ENCODE measurements at places on chromosomes 16 and 17. TPM values are rescaled to one million over a fixed set of nuclear protein-coding genes. Genes with fewer than 3 reads are reported as not detected.

VPS35L gene
- 26.5 TPM for total RNA-seq

MYH8 gene
- total RNA-seq = not detected

SPNS3 gene
- 3.4 TPM for total RNA-seq

ABCC11 gene
- total RNA-seq = 0.16 TPM

SMTNL2 gene
- total RNA-seq = not detected

GALR2 gene
- total RNA-seq = 2.4 TPM

MSLN gene
- total RNA-seq = not detected

MYADML2 gene
- not detected for total RNA-seq

DBNDD1 gene
- 1.2 TPM for total RNA-seq

KRTAP9-8 gene
- total RNA-seq = not detected

ADAD2 gene
- total RNA-seq = not detected

HOXB6 gene
- not detected for total RNA-seq

PLEKHH3 gene
- total RNA-seq = 0.72 TPM

GNG13 gene
- total RNA-seq = not detected

VPS35 gene
- 30.1 TPM for total RNA-seq

NF1 gene
- 18.7 TPM for total RNA-seq

TPSG1 gene
- total RNA-seq = not detected

LGALS9 gene
- 14.9 TPM for total RNA-seq

TSPOAP1 gene
- 27.9 TPM for total RNA-seq

SOST gene
- total RNA-seq = not detected

HEATR9 gene
- 2.5 TPM for total RNA-seq

SLC12A3 gene
- total RNA-seq = not detected

RAB11FIP4 gene
- 82.0 TPM for total RNA-seq

ABCC12 gene
- not detected for total RNA-seq

TNFRSF13B gene
- not detected for total RNA-seq

TP53TG3B gene
- not detected for total RNA-seq

GRB7 gene
- total RNA-seq = not detected

DHRS7C gene
- total RNA-seq = not detected

BCAR1 gene
- total RNA-seq = not detected

RRAD gene
- total RNA-seq = 0.67 TPM

ZNF232 gene
- total RNA-seq = 5.7 TPM

PLSCR3 gene
- total RNA-seq = 38.1 TPM

HBA1 gene
- 0.68 TPM for total RNA-seq

SLC35G6 gene
- not detected for total RNA-seq

KRT14 gene
- not detected for total RNA-seq

ASGR1 gene
- total RNA-seq = 0.56 TPM

SPAG5 gene
- total RNA-seq = 23.1 TPM

CACNG3 gene
- not detected for total RNA-seq

ELMO3 gene
- 1.6 TPM for total RNA-seq

TUBB3 gene
- total RNA-seq = 0.86 TPM

MRC2 gene
- total RNA-seq = 5.6 TPM

MYOCD gene
- total RNA-seq = not detected

GSDMA gene
- total RNA-seq = 0.78 TPM

C16orf46 gene
- total RNA-seq = 0.76 TPM

NUTF2 gene
- 23.7 TPM for total RNA-seq

RPL13 gene
- total RNA-seq = 4,668 TPM

NSF gene
- total RNA-seq = 24.4 TPM

RBFOX1 gene
- not detected for total RNA-seq

PIPOX gene
- 5.6 TPM for total RNA-seq

OR4D2 gene
- total RNA-seq = not detected

HCRT gene
- not detected for total RNA-seq

KRTAP2-1 gene
- not detected for total RNA-seq

GCGR gene
- total RNA-seq = not detected

SDR42E2 gene
- total RNA-seq = 1.2 TPM

C16orf92 gene
- not detected for total RNA-seq

MEIOB gene
- total RNA-seq = not detected

GHDC gene
- total RNA-seq = 6.7 TPM

NOXO1 gene
- total RNA-seq = 0.83 TPM

MAPT gene
- total RNA-seq = 0.46 TPM
